GM18507 (cell line): ENCODE measurements at places on chromosomes 3 and 15.

- no peak for DNase-seq
Observed at GRCh38 chr3:16504242-16504641, 9.3 kb downstream of the RFTN1 start.

GRCh38 chr3:117226932-117227331 is 517.4 kb downstream of the TUSC7 start:
- DNase-seq: no peak

GRCh38 chr15:41782371-41783282 is 8.3 kb downstream of the MAPKBP1 start:
- no peak for DNase-seq

- DNase-seq: no peak
Observed at GRCh38 chr3:49019941-49020329, 1.6 kb upstream of the DALRD3 start.

- DNase-seq: no peak
Observed at GRCh38 chr15:72933976-72934375, 118.3 kb upstream of the NEO1 start.

DNA sequence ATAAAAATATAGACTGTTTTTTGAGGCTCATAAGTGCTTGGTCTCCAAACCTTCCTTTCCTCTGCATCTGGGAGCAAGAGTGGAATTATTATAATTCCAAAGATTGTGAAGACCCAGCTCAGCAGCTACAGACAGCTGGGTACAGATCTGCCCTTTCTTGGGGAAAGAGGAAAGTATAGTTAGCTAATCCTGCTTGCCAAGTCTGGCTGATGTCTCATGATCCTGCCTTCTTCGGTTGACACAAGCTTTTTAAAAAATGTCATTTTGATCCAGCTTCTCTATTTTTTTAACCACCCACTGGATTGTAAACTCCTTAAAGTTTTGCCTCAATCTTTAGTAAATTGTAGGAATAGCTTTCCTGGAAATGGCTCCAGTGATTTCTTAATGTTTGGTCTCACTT is 181.1 kb downstream of the LRTM1 start:
- DNase-seq: no peak

GRCh38 chr15:66734961-66735908 is 33.2 kb downstream of the SMAD6 start:
- DNase-seq: no peak

DNA sequence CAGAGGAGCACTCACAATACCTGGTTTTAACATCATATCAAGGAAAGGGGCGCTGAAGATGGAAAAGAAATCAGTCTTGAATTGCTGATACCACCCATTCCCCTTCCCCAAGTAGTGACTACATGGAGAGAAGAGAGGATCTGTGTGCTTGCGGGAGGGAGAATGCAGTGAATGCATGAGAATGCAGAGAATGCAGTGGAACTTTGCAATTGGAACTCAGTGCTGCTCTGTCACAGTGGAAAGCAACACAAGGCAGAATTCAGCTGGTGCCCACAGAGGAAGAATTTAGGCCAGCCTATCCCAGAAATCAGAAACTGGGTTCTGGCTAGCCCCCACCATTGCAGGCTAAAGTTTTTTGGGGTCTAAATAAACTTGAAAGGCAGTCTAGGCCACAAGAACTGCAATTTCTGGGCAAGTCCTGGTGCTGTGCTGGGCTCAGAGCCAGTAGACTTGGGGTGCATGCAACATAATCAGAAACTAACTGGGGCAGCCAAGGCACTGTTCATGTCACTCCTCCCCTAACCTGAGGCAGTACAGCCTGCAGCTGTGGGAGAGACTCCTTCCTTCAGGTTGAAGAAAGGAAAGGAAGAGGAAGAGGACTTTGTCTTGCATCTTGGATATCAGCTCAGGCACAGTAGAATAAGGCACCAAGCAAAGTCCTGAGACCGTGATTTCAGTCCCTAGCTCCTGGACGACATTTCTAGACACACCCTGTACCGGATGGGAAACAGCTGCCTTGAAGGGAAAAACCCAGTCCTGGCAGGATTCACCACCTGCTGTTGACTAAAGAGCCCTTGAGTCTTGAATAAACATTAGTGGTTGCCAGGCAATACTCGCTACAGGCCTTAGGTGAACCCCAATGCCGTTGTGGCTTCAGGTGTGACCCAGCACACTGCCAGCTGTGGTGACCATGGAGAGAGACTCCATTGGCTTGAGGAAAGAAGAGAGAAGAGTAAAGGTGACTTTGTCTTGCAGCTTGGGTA is 329.3 kb downstream of the TBL1XR1 start:
- no peak for DNase-seq

DNA sequence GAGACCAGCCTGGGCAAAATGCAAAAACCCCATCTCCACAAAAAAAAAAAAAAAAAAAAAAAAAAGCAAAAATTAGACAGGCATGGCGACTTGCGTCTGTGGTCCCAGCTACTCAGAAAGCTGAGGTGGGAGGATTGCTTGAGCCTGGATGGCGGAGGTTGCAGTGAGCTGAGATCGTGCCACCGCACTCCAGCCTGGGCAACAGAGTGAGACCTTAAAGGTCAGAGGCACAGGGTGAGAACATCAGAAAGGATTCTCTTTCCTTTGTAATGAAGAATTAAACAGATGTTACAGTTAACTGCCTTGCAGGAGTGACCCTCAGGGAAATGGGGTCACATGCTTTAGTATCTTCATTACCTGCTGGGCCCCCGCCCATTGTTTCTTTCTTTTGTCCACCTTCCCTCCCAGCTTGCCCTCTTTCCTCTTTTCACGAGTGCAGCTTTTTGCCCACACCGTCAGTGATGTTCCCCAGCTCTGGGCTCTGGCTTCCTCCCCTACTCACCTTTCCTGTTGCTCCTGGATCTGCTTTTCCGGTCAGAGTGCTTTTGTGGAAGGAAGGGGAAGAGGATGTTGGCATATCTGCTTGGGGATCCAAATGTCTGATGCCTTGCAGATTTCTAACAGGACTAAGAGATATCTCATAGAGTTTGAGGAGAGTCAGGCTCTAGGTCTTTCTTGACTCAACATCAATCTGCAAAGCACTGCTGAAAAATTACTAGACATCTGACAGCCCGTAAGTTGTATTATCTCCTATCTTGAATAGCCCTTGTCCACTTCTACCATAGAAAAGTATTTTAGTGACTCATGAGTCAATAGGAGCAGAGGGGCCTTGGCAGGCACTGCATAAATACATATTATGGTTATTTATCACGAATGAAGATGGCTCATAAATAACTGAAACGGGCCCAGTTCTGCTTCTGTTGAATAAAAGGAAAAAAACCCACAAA is 35.6 kb upstream of the NDUFB4 start:
- no peak for DNase-seq

- DNase-seq: peak; percentile 14
Observed at GRCh38 chr15:70140543-70141375, 43.0 kb upstream of the TLE3 start.

- DNase-seq: no peak
Observed at GRCh38 chr3:83321891-83322290, 1560.4 kb upstream of the GBE1 start.

- no peak for DNase-seq
Observed at GRCh38 chr3:194869482-194870169, 183.9 kb downstream of the FAM43A start.

DNA sequence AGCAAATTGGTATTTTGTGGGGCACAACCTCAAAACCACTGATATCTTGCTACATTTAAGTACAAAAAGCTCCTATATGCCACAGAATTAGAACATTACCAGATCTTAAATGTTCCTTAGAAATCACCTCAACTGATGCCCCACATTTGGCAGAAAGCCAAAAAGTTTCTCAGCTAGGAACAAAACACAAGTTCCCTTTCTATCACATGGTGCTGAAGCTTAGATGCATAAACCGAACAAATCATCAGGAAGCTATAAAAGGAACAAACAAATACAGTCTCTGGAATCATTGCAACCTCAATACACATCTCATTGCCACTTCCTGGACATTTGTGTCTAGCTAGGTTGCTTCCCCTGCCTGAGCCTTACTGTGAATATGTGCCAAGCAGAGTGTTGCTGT is 492.6 kb downstream of the LPP start:
- DNase-seq: no peak

- no peak for DNase-seq
Observed at GRCh38 chr3:124767691-124768090, 37.4 kb downstream of the UMPS start.

DNA sequence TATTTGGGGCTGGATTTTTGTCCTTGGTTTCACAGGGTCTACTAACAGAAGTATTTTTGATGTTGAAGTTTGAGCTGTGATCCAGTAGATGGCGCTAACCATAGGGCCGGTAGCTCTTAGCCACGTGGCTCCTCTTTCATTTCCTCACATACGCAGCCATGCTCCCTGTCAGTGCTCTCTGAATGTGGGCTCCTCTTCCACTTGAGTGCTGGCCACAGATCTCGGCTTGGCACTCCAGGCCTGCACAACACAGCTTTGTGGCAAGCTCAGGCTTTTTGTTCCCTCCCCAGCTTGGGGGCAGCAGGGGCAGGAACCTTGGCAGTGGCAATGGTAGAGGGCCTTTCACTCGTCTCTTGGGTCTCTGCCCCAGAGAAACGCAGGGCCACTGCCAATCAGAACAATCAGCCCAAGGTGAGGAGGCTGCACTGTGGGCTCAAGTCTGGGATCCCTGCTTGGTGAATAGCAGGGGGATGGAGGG is 18.6 kb upstream of the DNAAF4 start:
- DNase-seq: no peak

DNA sequence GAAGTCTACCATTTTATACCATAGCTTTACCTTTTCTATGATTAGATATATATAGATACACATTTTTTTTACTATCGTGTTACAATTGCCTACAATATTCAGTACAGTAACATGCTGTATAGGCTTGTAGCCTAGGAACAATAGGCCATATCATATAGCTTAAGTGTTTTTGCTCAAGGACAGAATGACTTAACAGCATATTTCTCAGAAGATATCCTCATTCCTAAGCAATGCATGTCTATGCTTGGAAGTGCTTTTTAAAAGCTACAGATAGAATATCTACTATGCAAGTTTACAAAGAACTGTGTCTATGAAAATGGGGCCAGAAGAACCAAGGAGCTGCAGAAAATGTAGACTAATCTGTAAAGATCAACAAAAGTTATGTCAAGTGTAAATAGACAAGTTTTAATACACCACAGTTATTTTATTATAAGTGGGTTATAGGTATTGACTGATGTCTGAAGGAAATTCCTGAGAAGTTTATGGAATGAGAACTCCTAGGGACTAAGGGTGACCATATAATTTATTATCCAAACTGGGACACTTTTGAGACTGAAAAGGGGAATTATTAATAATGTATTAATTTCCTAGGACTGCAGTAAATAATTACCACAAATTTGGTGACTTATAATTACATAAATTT is 138.7 kb upstream of the TGFBR2 start:
- no peak for DNase-seq

DNA sequence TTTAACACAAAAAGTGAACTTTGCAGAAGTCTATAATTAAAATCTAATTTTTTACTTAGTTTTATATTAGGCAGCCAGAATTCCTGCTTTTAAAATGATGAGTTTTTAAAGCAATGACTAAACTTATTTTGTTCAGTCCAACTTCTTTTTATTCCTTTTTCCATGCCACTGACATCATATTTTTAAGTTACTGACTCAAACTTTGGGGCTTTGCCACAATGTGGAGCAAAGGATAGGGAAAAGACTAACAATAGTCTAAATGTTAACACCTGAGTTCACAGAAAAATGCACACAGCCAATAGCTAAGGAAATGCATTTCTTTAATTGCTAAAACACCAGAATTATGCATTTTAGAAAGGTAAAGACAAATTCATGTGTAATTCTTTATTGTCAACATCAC is 647.6 kb upstream of the DPPA4 start:
- DNase-seq: no peak

DNA sequence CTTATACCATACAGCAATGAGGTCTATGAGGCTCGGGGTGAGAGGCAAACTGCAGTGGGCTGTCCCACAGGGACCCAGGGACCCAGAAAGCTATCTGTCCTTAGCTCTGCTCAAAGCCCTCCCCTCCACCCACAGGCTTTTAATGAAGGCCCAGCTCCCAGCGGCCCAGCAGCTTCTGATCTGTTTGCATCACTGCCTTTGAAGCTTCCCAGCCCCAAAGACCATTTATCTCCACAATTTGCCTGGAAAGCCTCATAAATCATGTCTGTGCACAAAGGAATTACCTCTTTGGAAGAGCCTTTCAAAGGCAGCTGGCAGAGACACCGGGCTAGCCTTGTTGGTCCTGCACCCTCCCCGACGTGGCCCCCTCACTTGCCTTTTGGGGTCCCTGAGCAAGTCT is 123.9 kb downstream of the RAB11A start:
- DNase-seq: no peak

DNA sequence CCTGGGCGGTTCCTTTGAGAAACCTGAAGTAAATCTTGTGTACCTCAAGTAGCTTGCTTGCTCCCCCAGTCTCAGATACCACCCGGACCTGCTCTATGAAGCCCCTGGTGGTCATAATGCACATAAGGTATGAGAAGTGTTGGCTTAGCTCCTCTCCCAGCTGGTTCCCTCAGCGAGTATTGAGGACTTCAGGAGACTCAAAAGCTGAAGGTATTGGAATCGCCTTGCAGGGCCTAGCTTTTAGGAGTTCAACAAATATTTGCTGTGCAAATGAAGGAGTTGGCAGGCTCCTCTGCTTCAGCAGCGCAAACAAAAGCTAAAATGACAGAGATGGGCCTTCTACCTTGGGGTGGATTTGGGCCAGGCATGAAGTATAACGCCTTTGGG is 1.7 kb downstream of the CMTM8 start:
- DNase-seq: no peak

DNA sequence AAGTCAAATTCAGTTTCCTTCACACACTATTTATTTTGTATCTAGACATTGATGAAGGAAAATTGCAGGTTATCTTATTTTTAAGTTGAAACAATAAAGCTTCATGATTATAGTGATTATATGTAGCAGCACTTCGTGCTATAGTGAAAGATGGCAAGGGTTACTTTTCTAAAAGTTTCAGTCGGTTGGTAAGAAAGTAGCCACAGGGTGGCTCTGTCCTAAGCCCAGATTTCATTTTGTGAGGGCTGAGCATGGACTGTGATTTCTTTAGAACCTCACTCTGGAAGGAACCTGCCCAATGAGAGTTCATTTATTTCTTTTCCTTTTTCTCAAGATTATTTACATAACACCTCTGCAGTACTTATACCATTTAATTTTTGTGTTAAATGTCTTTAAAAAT is 66.5 kb downstream of the NME9 start:
- no peak for DNase-seq

DNA sequence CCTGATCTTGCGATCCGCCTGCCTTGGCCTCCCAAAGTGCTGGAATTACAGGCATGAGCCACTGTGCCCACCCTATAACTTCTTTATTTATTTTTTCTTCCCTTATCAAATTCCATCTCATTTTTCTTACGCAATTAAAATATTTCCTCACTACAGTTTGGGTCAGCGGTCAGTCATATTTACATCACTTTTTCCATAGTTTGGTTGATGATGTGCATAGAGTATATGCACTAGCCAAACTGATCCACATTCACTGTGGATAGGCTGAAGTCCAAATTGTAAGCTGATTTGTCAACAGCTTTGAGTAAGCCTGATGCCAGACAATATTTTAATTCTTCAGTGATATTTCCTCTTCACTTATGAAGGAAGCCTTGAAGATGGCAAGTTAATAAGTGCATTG is 256.3 kb downstream of the TIGIT start:
- no peak for DNase-seq

GRCh38 chr15:78767331-78767951 is 43.8 kb downstream of the ADAMTS7 start:
- DNase-seq: no peak

GRCh38 chr15:26231096-26231495 is 368.0 kb upstream of the ATP10A start:
- no peak for DNase-seq
